ENCODE measurements at places on chromosomes 5 and 9.

DNA sequence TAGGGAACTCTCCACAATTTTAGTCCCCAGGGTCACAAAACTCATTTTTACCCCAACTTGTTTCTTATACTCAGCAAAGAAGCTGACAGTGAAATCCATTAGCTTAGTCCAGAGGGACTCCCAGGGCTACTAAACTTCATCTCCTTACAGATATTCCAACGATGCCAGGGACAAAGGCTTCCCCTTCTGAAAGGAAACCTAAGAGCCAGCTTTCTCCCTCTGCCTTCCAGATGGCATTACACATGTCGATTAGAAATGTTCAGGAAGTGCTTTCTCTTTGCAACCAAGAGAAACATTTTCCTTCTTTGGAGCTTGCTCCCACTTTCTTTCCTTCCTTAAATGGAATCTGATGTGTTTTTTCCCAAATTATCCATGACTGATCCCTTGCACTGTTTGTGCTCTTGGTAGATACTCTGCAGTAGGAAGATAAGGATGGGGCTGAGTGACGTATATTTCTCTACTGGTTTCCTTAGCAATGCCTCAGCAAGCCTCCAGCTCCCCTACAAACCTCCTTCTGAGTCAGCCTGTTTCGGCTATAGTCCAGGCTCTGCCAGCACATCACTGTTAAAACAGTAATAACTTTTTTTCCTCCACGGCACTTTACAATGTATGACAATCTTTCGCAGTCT is 43.0 kb upstream of the HTR4 start:
- no peak for DNase-seq

- DNase-seq: no peak
These were observed 72.4 kb upstream of the SNX2 start for GRCh38 chr5:122702524-122702875.

- DNase-seq: no peak
These were observed 233.4 kb downstream of the DENND1A start for GRCh38 chr9:123696476-123696875.

DNA sequence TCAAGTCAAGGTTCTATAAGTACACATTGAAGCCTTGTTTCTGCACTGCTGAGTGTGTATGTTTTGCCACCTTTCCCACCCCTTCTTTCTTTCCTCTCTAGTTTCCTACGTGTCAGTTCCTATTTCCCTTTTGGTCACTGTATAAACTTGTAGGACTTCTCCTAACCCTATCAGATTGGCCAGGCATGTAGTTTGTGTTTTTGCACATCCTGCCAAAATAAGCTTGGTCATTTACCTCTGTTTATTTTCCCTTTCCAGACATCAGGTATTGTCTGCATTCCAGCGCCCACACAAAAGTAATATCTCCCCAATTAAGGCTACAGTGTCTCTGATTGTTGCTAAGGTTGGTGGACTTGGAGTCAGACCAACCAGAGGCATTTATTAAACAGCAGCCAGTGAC is 252.9 kb upstream of the MPDZ start:
- no peak for DNase-seq

DNA sequence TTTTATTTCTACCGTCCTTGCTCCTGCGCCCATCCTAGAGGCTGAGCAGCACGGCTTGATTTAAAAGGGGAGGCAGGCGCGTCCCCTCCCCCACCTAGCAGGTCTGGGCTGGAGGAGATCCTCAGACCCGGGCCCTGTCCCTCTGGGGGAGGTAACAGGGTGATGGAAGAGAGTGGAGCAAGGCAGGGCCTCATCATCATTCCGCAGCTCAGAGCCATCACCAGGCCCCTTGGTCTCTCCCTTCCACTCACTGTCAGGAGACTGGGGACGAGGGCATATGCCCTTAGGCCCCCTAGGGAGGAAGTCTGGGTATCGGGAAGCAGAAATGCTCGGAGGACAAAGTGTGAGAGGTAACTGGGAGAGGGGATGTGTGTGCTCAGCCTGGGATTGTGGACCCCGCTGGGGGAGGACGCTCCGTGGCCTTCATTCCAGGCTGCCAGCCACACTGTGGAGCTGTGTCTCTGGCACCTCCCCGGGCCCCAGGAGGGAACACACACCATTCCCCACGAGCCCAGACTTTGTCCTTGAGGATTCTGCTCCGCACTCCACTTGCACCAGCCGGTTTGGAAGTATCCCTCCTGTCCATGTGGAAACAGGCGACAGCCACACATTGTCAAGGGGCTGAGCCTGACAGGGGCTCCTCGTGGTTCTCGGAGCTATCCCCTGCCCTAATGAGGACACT is 761 bp downstream of the REEP2 start:
- DNase-seq: peak; percentile 59

All from sciatic nerve (tissue), 2 donors.